ENCODE measurements at places on chromosomes 3 and 15.

DNA sequence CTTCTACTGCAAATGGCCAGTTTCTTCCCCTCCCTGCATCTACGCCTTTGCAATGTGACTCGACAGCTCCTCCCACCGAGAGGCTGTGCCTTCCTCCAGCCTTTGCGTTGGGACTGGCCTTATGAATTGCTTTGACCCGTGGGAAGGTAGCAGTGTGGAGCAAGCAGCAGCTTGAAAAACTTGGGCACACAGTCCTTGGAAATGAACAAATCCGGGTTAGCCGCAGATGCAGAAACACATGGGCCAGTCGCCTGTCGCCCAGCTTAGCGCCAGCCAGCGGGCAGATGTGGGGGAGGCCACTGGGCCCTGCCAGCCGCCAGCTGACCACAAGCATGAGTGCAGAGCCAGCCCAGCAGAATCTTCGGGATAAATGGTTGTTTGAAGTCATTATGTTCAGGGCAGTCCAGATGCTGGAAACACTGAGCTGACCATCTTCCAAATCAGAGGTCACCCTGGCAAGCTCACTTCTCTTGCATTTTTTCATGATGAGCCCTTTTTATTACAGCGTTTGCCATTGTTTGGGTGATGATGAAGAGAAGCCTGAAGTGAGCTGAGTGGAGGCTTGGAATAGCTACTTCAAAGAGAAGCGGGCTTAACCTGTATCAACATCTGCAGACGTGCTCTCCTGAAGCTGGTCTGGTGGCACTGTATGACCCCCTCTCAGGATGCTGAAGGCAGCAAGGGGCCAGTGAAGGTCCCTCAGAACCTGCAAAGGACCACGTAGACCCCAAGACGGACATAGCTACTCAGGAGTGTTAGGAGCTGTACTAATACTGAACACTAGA, 9.8 kb downstream of the SELENOS start:
- H3K36me3 ChIP-seq: peaks cover 38% of the 10 kb centered on the region
- peaks cover 7% of the 10 kb centered on the region for H3K4me1 ChIP-seq
- no peaks in the 10 kb centered on the region for H3K27me3 ChIP-seq

DNA sequence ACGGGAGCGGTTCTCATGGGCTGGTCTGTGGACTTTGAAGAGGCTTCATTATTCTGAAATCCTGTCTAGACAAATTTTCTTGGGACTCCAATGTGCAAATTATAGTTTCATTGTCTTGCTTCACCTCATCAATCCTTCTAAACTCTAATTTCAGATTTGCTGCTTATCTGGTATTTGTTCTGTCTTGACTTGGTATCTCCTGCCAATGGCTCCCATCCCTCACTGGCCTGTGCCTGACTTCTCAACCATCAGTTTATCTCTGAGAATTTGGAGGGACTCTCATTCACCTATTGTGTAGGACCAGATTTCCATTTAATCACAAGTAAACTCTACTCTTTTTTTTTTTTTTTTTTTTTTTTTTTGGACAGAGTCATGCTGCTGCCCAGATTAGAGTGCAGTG, 960.2 kb upstream of the NR2F2 start:
- H3K36me3 ChIP-seq: no peaks in the 10 kb centered on the region
- no peak for ATAC-seq
- no peak overlapping the region for H3K27ac ChIP-seq
- peaks cover 3% of the 10 kb centered on the region for H3K27me3 ChIP-seq

DNA sequence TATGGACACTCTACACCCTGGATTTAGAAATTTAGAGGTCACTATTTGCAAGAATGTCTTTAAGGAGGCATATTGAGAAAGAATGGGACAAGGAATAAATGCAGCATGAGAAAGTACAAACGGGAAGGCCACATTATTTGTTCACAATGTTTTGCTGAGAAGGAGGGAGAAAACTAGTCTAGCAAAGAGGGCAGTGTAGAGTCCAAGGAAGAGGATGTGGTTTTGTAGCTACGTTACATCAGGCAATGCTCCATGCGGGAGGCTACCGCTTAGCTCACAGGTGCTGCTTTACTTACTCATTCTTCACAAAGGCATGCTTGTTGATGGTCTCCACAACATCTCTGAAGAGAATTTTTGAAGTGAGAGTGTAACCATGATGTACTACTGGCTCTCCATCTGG, 191.1 kb downstream of the PLCH1 start:
- no peaks in the 10 kb centered on the region for H3K4me1 ChIP-seq
- H3K4me3 ChIP-seq: no peak overlapping the region
- H3K27ac ChIP-seq: no peak overlapping the region
- ATAC-seq: peak; percentile 47
- H3K27me3 ChIP-seq: no peaks in the 10 kb centered on the region

- no peak for ATAC-seq
- peaks cover 5% of the 10 kb centered on the region for H3K4me1 ChIP-seq
- H3K27ac ChIP-seq: no peak overlapping the region
- no peak overlapping the region for H3K4me3 ChIP-seq
These were observed 16.3 kb upstream of the EMC3 start for GRCh38 chr3:10002951-10003350.

- peaks cover 42% of the 10 kb centered on the region for H3K36me3 ChIP-seq
- peak overlapping the region; percentile 97 for H3K4me3 ChIP-seq
- no peak for ATAC-seq
- peak overlapping the region; percentile 97 for H3K27ac ChIP-seq
These were observed 901 bp downstream of the ICE2 start for GRCh38 chr15:60477916-60478565.

GRCh38 chr3:56677286-56677685, 5.8 kb downstream of the TASOR start:
- H3K36me3 ChIP-seq: peaks cover 68% of the 10 kb centered on the region
- H3K4me1 ChIP-seq: peaks cover 33% of the 10 kb centered on the region
- peak; percentile 89 for ATAC-seq
- H3K27ac ChIP-seq: peak overlapping the region; percentile 88
- no peaks in the 10 kb centered on the region for H3K27me3 ChIP-seq
- peak overlapping the region; percentile 67 for H3K4me3 ChIP-seq

DNA sequence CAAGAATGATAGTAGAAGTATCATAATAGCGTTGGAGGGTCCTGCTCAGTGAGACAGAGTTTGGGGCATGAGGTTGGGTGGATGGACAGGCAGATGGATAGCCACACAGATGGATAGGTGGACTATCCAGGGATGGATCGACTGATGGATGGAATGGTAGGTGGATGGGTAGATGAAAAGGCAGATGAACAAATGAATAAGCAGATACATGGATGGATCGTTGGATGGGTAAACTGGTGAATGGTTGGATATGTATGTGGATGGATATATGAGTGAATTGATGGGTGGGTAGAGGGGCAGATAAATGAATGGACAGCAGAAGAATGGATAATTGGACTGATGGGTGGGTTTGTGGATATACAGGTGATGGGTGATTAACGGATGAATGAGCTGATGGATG, 9.5 kb downstream of the CPNE9 start:
- H3K36me3 ChIP-seq: no peaks in the 10 kb centered on the region
- H3K4me3 ChIP-seq: no peak overlapping the region
- H3K27me3 ChIP-seq: no peaks in the 10 kb centered on the region
- no peak for ATAC-seq

DNA sequence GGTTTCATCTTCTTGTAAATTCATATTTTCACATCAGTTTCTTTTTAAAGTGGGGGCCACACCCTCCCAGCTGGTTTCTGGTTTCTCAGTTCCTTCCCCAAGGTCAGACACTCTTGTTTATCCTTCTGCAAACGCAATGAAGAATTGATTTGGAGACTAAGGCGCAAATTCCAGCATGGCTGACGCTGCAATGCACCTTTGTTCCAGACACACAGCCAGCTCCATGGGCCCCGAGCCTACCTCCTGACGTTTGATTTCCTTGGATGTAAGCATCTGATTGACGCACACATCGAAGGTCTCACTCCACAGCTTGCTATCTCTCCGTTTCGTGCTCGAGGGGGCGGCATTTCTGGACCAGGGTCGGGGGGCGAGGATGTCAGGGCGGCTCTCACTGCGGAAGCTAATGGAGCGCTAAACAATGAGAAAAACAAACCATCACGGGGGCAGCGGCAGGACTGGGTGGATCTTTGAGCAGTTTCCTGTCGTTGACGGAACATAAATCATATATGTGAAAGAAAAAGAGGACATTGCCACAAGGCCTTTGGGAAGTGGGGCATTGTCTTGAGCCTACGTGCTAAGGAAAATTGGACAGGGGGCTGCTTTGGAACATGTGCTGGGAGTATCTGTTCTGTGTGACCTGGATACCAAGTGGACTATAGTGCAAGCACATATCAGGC, 46.9 kb downstream of the ARHGEF3 start:
- H3K4me3 ChIP-seq: peak overlapping the region; percentile 85
- peaks cover 82% of the 10 kb centered on the region for H3K36me3 ChIP-seq
- H3K27me3 ChIP-seq: no peaks in the 10 kb centered on the region
- ATAC-seq: no peak

DNA sequence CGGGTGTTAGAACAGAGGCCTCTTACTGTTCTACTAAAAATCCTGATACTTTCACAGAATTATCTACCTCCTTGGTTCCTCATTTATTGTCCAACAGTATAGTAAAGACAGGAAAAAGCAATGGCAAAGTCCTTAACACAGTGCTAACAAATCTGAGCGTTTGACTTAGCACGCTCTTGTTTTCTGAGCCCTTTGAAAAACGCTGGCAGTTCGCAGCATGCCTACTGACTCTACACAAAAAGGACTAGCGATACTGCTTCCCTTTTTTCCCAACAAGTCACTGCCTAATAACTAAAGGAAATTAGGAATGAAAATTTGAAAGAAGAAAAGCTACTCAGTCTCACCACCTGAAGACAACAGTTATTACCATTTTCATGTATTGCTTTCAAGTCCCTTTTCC, 34.8 kb upstream of the CEMIP start:
- no peak overlapping the region for H3K27ac ChIP-seq
- no peaks in the 10 kb centered on the region for H3K27me3 ChIP-seq
- no peak overlapping the region for H3K4me3 ChIP-seq
- H3K36me3 ChIP-seq: peaks cover under 1% of the 10 kb centered on the region
- H3K4me1 ChIP-seq: no peaks in the 10 kb centered on the region

DNA sequence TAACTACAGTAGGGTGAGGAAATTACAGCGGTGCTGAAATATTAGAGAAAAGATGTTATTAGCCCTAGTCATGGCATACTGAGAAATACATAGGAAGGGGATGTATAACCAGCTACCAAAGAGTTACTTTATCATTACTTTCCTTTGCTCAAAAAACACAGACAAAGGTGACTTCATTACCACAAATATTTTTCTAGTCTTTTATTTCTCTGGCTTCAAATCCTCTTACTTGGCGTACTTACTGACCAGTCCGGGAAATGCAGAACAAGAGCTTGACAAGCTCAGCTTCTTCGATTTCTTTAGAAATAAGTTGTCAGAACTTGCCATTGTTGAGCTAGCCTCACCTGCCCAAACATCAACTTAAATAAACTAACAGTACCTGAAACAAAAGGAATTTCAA, 142.1 kb upstream of the TMCO5A start:
- no peak for ATAC-seq
- peaks cover 8% of the 10 kb centered on the region for H3K27me3 ChIP-seq
- H3K27ac ChIP-seq: no peak overlapping the region
- H3K36me3 ChIP-seq: no peaks in the 10 kb centered on the region
- H3K4me3 ChIP-seq: no peak overlapping the region

GRCh38 chr3:148990236-148990635, 1.1 kb upstream of the GYG1 start:
- peaks cover 7% of the 10 kb centered on the region for H3K36me3 ChIP-seq
- H3K4me3 ChIP-seq: peak overlapping the region; percentile 81
- peaks cover 8% of the 10 kb centered on the region for H3K4me1 ChIP-seq
- peak overlapping the region; percentile 87 for H3K27ac ChIP-seq
- H3K27me3 ChIP-seq: no peaks in the 10 kb centered on the region
- peak; percentile 68 for ATAC-seq

GRCh38 chr15:44666210-44667038, 3.0 kb upstream of the SPG11 start:
- peak overlapping the region; percentile 97 for H3K27ac ChIP-seq
- ATAC-seq: no peak
- peaks cover 25% of the 10 kb centered on the region for H3K4me1 ChIP-seq

- peaks cover 6% of the 10 kb centered on the region for H3K4me1 ChIP-seq
- no peak overlapping the region for H3K27ac ChIP-seq
- no peaks in the 10 kb centered on the region for H3K27me3 ChIP-seq
- H3K36me3 ChIP-seq: no peaks in the 10 kb centered on the region
- H3K4me3 ChIP-seq: no peak overlapping the region
These were observed 81.8 kb upstream of the UBE2E1 start for GRCh38 chr3:23723930-23724329.

- H3K27me3 ChIP-seq: peaks cover 14% of the 10 kb centered on the region
- ATAC-seq: no peak
- H3K4me1 ChIP-seq: no peaks in the 10 kb centered on the region
These were observed 46.3 kb upstream of the SLC41A3 start for GRCh38 chr3:126130081-126130855.

GRCh38 chr15:89556413-89557262, 18.6 kb upstream of the TICRR start:
- H3K4me3 ChIP-seq: no peak overlapping the region
- H3K4me1 ChIP-seq: no peaks in the 10 kb centered on the region
- H3K27ac ChIP-seq: no peak overlapping the region
- H3K27me3 ChIP-seq: peaks cover 5% of the 10 kb centered on the region
- no peaks in the 10 kb centered on the region for H3K36me3 ChIP-seq

- no peaks in the 10 kb centered on the region for H3K36me3 ChIP-seq
- no peak for ATAC-seq
- no peaks in the 10 kb centered on the region for H3K4me1 ChIP-seq
- no peak overlapping the region for H3K4me3 ChIP-seq
These were observed 6.4 kb upstream of the C15orf39 start for GRCh38 chr15:75195122-75195765.

GRCh38 chr3:4687167-4687566, 194.0 kb downstream of the ITPR1 start:
- ATAC-seq: no peak
- H3K36me3 ChIP-seq: peaks cover 97% of the 10 kb centered on the region
- no peak overlapping the region for H3K4me3 ChIP-seq
- H3K27me3 ChIP-seq: no peaks in the 10 kb centered on the region

- peaks cover 83% of the 10 kb centered on the region for H3K27me3 ChIP-seq
- peaks cover 29% of the 10 kb centered on the region for H3K36me3 ChIP-seq
- H3K4me1 ChIP-seq: no peaks in the 10 kb centered on the region
- ATAC-seq: no peak
These were observed 6.9 kb upstream of the MEIS2 start for GRCh38 chr15:37107071-37107743.

- H3K27ac ChIP-seq: no peak overlapping the region
- ATAC-seq: no peak
- no peak overlapping the region for H3K4me3 ChIP-seq
- H3K4me1 ChIP-seq: no peaks in the 10 kb centered on the region
These were observed 61.8 kb downstream of the CACNA2D2 start for GRCh38 chr3:50441424-50442217.

DNA sequence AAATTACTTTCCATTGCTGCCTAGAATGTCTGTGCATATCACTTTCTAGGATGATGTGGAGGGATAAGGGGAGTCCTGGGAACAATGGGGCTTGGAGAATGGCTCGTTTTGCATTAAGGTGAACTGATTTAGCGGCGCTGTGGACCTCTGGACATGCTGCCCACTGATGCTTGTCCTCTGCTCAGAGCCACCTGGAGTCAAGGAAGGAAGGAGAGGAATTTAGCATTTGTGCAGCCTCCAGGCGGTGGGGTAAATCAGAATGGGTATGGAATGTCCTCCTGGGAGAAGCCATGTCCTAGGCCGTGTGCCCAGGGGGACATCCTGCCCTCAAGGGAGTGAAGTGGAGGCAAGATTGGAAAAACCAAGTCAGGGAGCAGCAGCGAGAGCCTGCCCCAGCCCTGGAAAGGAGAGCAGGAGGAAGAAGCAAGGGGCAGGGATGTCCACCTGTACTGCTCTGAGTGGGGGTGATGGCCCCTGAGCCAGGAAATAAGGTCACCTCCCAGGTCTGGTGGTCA, 37.8 kb downstream of the KY start:
- H3K27me3 ChIP-seq: peaks cover 13% of the 10 kb centered on the region
- H3K4me1 ChIP-seq: no peaks in the 10 kb centered on the region
- H3K36me3 ChIP-seq: no peaks in the 10 kb centered on the region
- H3K4me3 ChIP-seq: no peak overlapping the region

All from activated T-helper 17 cell treated with anti-CD3 and anti-CD28 coated beads, Interleukin-2, amount 50 U/mL, for 72 hours (primary cell).